Vagina (tissue), 2 donors: ENCODE measurements at places on chromosomes 12 and 14. TPM values are rescaled to one million over a fixed set of nuclear protein-coding genes. Genes with fewer than 3 reads are reported as not detected.
A peak's percentile ranks its signal among the peaks of the same experiment; 100 is the strongest.

DNA sequence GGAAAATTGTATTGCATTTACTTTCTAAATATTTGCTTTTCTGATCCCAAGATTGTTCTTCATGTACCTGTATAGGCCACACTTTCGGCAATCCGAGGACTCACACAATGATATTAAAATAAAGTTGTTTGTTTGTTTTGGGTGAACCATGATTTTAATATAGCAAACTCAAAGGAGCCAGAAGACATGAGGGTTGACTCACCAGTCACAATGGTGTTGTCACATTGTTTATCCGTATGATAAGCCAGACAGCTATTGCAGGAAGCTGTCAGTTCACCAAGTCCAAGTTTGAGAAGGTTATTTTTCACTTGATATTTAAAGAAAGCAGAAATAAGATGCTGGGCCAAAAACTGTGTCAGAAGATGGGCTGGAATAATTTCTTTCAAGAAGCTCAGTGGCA is 67.1 kb upstream of the CPM start:
- DNase-seq: no peak

DNA sequence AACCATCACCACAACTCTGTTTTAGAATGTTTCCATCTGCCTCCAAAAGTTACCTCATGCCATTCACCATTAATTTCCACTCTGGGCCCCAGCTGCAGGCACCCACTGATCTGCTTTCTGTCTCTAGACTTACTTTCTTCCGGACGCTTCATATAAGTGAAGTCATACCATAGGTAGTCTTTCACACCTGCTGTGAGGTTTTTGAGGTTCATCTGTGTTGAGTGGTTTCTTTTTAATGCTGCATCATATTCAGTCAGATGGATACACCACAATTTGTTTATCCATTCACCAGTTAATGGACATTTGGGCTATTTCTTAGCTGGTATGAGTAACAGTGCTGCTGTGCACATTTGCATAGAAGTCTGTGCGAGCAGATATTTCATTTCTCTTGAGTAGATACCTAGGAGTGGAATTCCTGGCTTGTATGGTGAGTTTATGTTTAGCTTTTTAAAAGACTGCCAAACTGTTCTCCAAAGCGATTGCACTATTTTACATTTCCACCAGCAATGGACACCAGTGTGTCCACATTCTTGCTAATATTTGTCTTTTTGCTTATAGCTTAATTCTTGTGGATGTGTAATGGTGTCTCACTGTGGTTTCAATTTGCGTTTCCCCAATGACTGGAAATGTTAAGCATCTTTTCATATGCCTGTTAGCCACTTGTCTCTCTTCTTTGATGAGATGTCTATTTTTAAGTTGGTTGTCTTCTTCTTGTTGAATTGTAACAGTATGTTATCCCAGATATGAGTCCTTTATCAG is 48.3 kb downstream of the ZFYVE21 start:
- DNase-seq: no peak

DNA sequence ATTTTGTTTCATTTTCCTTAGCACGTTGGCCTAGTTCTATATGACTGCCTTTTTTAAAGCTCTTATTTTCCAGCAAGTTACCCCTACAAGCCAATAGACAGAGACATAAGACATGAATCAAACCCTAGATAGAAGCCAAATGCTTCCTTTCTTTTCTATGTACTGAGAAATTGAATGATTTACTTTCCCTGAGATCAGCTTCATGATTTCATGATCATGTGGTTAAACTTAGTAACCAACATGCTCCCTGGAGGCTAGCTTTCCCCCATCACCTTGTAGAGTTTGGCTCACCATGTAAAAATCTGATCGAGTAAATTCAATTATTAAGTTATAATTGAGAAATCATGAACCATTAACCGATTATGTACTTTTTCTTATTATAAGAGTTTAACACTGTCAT is 148.1 kb upstream of the LRIG3 start:
- no peak for DNase-seq

Gene ETFBKMT
- 0.98 TPM for total RNA-seq

Gene FMNL3
- 11.0 TPM for total RNA-seq

- no peak for DNase-seq
These were observed 11.8 kb downstream of the FNTB start for GRCh38 chr14:64998455-64998931.

DNA sequence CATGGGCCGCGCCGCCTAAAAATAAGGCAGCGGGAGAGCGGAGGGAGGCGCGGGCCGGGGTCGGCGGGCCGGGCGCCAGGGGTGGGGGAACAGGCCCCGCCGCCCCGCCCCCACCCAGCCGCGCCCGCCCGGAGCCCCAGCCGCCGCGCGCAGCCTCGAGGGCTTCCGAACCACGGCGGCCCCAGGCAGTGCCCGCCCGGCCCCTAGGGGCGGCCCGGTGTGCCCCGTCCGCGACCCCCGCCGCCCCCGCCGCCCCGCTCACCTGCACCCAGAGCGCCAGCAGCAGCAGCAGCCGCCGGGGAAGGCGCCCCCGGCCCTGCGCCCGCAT is 519 bp downstream of the JAG2 start:
- DNase-seq: no peak

DNA sequence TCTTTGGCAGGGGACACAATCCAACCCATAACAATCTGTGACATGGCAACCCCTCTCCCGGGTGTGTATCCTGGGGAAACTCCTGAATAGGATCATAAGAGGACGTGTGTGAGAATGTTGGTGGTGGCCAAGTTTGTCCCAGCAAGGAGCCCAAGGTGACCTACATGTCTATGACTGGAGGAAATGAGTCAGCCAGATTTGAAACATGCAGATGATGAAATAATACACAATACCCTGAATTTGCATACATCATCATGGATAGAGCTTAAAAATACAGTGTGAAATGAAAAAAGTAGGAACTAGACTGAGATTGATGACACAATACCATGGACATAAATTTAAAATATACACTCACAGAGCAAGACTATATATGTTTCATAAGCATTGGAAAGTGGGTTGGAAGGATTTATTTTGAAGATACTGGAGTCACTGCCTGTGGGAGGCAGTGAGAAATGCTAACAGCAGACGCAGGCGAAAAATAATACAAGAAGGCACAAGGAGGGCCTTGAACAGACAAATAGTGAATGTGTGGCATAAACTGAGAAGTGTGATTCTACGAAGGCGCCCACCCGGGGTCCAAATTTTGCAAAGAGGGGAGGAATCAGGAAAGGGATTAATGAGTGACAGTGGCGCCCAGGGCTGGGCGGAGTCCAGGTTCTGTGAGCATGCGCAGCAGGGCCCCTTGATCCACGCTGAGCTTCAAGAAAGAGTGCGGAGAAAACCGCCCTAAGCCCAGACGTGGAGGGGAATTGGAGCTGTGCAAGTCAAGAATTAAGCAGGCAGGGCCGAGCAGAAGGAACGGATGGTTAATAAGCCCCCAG is 7.0 kb upstream of the MAP1LC3B2 start:
- DNase-seq: no peak

Gene LTBR
- total RNA-seq: 146 TPM

DNA sequence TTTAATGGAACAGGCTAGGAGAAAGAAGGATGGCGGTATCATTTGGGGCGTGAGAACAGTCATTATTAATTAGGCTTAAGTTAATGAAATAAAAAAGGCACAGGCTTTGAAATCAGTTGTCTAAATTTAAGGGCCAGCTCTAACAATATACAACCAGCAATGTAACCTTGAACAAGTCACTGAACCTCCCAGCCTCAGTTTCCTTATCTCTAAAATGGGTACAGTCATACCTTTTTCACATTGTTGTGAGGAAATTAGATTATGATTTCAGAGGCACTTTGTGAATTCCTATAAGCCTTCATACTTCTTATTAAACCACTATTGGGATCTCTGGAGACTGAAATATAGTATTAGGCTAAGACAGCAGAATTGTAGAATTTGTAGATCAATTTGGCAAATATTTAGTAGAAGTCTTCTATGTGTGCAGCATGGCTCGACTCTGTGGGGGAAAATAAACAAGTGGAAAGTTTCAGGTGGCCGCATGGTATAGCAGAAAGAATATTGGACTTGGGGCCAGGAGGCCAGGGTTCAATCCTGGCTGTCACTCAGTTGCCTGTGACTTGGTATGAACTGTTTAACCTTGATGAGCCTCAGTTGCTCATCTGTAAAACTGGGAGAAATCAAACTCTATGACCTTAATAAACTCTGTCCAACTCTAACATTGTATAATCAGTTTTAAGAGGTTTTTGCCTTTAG is 117.7 kb downstream of the ETV6 start:
- DNase-seq: no peak

Gene INHBE
- total RNA-seq: not detected

DNA sequence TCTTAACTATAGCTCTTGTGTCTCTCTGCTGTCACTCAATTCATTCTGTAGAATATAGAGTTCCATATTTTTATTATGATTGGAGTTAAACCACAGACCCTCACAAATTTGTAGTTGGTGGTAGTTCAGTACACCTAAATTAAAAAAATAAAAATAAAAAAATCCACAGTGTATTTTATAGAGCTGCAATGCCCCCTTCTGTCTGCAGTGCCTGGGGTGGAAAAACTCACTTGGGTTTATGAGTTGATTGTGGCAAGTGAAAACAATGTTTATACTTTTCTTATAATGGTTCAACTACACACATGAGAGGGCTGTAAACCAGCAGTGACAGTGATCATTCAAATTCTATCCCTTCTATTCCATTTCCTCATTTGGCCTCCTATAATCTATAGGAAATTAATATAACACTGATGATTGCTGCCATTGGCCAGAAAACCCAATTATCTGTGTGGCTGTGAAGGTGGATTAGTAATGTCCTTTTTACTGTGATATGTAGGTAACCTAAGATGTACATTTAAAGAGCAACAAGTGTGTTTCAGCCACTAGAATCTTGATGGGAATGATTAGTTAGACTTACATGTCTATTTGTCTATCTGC is 166.9 kb upstream of the LRIG3 start:
- DNase-seq: no peak

Gene DNM1L
- 81.8 TPM for total RNA-seq

- no peak for DNase-seq
These were observed 161.6 kb downstream of the BRMS1L start for GRCh38 chr14:35987731-35988130.

DNA sequence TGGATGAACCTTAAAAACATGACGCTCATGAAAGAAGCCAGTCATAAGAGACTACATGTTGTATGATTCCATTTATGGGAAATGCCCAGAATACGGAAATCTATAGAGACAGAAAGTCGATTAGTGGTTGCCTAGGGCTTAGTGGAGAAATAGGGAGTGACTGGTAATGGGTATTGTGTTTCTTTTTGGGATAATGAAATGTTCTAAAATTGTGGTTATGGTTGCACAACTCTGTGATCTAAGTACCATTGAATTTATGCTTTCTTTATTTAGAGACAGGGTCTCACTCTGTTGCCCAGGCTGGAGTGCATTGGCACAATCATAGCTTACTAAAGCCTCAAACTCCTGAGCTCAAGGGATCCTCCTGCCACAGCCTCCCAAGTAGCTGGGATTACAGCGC is 8.0 kb downstream of the RBMS2 start:
- DNase-seq: no peak

DNA sequence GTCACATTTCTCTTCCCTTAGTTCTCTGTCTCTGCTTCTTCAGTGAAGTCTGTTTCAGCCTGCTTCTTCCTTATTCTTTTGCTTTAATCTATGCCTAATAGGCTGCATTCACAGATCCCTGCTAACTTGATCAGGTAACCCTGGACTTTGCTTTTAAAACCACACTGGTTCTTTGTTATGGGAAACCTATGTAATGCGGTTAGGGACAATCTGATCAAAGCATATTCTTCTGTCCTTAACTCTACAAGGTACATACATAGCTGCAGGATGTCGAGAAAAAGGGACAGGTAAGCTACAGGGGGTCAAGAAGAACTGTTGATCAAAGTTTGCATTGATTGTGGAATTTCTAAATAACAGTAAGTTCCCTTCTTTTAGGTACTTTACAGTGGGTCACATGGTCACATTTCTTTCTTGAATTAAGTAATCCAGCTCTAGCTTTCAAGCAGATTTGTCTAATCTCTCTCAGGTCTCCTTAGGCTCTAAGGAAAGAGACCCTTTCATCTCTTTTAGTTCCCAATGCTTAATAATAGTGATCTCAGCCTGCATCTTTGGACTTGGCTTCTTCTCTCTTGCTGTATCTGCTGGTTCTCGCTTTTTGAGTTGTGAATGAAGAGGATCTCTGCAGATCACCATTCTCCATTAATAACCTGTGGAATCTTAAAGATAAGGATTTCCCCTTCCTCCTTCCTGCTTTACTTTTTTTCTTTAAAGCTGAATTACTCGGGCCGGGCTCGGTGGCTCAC is 3.8 kb downstream of the COPZ1 start:
- no peak for DNase-seq

Gene FOXG1
- total RNA-seq: not detected

GRCh38 chr12:111434680-111435338 is 29.1 kb downstream of the SH2B3 start:
- no peak for DNase-seq

DNA sequence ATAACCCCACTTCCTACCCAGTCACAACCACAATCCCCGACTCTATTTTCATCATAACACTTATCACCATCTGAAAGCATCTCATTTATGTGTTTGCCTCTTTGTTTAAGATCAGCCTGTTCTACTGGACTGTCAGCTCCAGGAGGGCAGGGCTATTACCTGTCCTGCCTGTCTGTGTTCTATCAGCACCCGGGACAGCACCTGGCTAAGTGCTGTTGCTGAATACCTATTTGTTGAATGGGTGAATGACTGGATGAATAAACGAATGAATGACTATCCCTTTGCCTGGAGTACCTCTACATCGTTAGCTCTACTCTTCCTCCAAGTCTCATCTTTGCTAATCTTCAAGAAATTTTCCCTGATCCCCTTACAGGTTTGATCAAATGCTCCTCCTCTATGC is 69.0 kb downstream of the WSCD2 start:
- no peak for DNase-seq

GRCh38 chr14:26930576-26930975 is 332.7 kb upstream of the NOVA1 start:
- DNase-seq: no peak

- DNase-seq: peak; percentile 64
These were observed 1.2 kb downstream of the CIROP start for GRCh38 chr14:23103581-23103980.

GRCh38 chr14:80585506-80585835 is 356.1 kb downstream of the CEP128 start:
- no peak for DNase-seq

Gene SLCO1B1
- not detected for total RNA-seq
